ENCODE measurements at places on chromosomes 4 and X.

- no peak for DNase-seq
Observed at GRCh38 chr4:80336582-80336981, 1.1 kb downstream of the CFAP299 start.

GRCh38 chrX:13088156-13088487, 43.7 kb upstream of the FAM9C start:
- no peak for DNase-seq

- DNase-seq = no peak
Observed at GRCh38 chr4:183383606-183384005, 60.8 kb upstream of the CDKN2AIP start.

DNA sequence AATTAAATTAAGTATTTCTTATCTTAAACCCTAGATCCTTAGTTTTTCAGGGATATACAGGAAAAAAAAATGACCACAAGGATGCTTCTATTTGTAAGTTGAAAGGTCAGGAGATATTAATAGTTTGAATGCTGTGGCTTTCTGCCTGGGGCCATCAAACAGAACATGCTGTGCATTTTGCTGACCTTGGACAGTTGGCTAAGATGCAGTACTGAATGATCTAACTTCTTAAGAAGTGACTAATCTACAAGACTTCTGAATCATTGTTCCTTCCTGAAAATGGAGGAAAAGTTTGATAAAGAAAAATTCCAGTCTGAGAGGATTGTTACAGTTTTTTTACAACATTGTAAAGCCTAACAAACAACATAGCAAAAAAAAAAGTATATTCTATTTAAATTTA, 237.8 kb upstream of the JADE1 start:
- DNase-seq = no peak

DNA sequence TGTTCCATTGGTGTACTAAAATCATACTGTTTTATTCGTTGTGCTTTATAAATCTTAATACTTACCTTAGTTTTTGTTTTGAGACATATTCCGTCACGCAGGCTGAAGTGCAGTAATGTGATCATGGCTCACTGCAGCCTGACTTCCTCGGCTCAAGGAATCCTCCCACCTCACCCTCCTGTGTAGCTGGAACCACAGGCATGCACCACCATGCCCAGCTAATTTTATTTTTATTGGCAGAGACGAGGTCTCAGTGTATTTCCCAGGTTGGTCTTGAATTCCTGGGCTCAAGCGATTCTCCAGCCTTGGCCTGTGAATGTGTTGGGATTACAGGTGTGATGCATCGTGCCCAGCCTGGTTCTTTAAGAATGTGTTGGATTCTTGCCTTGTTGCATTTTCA, 24.4 kb upstream of the DCK start:
- no peak for DNase-seq

DNA sequence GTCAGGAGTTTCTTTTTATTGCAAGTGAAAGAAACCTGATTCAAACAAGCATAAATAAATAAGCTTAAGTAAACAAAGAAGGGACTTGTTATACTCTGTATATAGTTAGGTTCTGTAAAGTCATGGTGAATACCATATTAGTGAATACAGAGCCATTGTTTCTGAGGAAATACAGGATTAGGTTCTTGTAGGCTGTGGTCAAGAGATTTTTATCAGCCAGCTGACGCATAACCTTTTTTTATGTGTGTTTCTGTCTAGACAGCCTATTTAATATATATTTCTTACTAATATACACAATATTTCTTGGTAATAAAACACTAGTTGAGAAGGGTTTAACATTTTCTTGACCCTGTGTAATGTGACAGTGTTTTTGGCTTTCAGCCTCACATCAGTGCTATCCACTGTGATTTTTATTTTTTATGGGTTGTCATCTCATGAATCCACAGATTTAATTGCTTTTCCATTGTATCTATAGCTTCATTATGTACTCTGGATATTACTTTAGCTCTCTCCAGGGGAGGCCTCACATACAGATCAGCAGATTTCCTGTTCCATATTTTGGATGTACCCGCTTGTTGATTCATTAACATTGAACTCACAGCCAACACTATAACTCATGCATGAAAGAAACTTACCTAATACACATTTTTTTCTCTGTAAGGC, 8.0 kb downstream of the HERC3 start:
- peak; percentile 11 for DNase-seq

- DNase-seq = no peak
Observed at GRCh38 chr4:120078216-120078615, 11.6 kb upstream of the MAD2L1 start.

DNA sequence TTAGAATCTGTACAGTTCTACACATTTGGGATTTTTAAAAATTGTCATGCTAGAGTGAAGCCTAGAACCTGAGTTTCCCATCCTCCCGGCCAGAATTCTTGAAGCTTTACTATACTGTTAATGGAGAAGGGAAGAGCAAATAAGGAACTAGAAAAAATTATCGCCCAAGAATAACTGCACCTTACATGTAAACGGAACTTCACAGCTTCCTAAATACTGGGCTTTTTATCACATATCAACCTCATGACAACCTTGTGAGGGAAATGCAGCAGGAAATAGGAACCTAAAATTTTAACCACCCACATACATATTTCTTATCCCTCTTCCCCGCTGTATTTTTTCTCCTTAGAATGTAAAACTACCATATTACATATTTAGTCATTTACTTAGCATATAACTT, 19.3 kb downstream of the ARHGEF9 start:
- no peak for DNase-seq

- DNase-seq = no peak
Observed at GRCh38 chrX:23194885-23195554, 139.6 kb upstream of the PTCHD1 start.

DNA sequence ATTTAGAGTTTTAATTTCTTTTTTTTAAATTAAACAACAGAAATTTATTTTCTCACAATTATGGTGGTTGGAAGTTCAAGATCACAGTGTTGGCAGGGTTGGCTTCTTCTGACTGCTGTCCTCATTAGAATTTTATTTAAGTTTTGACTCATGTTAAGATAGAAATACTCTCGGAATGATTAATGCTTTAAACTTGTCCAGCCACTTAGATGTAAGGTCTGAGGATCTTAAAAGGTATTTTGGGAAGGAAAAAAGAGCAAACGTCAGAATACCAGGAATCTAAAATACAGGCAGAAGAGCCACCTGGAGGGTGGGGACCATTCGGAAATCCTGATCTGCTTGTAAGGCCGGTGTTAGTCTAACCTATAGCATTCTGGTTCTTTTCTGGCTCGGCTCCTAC, 423.0 kb upstream of the MAGEB2 start:
- DNase-seq = no peak

DNA sequence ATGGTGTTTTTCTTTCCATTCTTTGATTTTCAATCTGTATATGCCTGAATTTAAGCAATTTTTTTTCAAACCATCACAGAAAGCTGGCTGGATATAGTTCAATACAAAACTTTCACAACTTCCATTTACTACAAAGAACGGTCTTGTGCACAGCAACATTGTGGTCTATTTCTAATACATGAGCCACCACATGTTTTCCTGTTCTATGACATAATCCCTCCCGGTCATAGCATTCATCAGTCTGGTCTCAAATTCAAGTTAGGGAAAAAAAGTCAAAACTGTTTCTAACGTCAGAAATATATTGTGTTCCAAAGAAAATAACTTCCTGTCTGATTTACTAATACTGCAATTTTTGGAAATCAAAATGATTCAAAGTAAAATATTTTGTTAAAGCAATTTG, 7.5 kb upstream of the CXCL6 start:
- DNase-seq = no peak

- DNase-seq = no peak
Observed at GRCh38 chr4:1244978-1245471, 3.9 kb downstream of the CTBP1 start.

GRCh38 chrX:2677764-2678163, 13.3 kb upstream of the CD99 start:
- no peak for DNase-seq

DNA sequence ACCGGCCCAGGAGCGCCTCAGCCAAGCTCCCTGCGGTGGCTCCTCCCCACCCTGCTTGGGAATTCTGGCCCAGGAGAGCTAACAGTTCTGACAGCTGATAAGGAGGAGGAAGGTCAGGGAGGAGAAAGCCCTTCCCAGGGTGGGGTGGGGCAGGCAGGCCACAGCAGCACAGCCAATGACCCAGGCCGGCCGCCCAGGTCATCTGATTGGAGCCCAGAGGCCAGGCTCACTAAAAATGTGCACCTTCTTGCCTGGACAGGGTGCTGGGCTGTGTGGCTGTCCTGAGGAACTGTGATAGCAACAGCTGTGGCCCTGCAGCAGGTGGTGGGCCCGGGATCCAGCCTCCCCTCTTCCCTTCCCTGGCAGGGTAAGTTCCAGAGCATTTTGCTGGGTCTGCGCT, 17.2 kb upstream of the SH3TC1 start:
- no peak for DNase-seq

GRCh38 chr4:127421437-127421836, 211.3 kb upstream of the INTU start:
- DNase-seq = no peak

- DNase-seq = no peak
Observed at GRCh38 chr4:153705743-153706468, 21.8 kb downstream of the TLR2 start.

GRCh38 chr4:186570193-186570996, 15.0 kb upstream of the MTNR1A start:
- DNase-seq = no peak
